Kasumi-1 (cell line): ENCODE measurements at places on chromosomes 11 and 22.

- no peak for DNase-seq
Observed at GRCh38 chr11:17102462-17102861, 25.0 kb upstream of the RPS13 start.

GRCh38 chr11:8352876-8353505, 89.3 kb upstream of the LMO1 start:
- no peak for DNase-seq

DNA sequence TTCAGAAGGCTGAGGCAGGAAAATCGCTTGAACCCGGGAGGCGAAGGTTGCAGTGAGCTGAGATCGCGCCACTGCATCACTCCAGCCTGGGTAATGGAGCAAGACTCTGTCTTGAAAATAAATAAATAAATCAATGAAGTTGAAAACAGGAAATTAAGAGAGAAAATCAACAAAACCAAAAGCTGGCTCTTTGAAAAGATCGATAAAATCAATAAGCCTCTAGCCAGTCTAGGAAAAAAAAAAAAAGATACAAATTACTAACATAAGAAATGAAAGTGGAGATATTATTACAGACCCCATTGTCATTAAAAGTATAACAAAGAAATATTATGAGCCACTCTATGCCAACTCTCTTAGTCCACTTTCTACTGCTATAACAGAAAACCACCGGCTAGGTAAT, 48.0 kb upstream of the NUP160 start:
- no peak for DNase-seq

DNA sequence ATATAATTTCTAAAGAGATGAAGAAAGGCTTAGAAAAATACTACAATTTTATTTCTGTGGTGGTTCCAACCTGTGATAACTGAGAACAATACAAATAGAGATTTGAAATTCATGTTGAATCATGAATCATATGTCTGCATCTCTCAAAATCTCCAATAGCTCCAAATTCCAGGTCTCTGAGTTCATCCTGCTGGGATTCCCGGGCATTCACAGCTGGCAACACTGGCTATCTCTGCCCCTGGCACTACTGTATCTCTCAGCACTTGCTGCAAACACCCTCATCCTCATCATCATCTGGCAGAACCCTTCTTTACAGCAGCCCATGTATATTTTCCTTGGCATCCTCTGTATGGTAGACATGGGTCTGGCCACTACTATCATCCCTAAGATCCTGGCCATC, at the start of gene OR56B1:
Gene OR56B1, plus strand, starts transcription at position 53 of the 400 bp plus-strand sequence. Its CDS starts 69 bp downstream, at position 122.
- no peak for DNase-seq

- DNase-seq = no peak
Observed at GRCh38 chr11:118396097-118396501, 5.3 kb upstream of the ATP5MG start.

- no peak for DNase-seq
Observed at GRCh38 chr22:19654338-19654987, 59.8 kb upstream of the SEPTIN5 start.

- peak; percentile 30 for DNase-seq
Observed at GRCh38 chr11:67600324-67601029, 6.3 kb upstream of the NDUFV1 start.

DNA sequence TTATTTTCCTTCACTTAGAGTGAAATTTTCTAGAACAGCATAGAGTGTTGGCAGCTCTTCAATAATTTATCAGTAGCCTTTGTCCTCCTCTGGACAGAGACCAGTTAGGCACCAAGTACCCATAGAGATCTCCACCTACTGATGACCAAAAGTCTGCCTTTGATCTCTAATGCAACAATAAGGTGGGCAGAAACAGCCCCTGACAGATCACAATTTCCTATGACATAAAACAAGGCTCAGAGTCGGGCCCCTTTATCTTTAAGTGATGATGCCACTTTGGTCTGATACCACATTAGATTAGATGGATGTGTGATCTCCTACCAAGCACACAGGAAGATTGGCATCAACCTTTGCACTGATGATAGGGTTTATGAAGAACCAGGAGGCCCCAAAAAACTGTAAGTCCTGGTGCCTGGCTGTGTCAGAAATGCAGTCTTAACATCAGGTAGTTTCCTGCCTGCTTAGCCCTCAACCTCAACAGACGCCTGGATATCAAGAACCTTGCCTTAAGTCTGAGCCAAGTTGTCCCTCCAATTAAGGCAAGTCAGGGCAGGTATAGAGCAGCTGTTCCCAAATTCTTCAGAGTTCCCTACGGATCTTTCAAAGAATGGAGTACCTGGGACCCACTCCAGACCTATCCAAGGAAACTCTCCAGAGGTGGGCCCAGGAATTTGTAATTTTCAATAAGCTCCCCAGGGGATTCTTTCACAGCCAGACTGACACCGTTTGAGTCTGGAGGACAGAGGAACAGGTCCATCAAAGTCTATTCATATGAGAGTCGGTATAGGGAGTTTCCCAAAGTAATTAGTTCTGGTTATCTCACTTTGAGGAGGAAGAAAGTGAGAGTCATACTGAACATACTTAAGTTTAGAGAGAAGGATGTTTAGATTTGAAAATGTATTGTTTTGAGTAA, 30.6 kb upstream of the TMPRSS4 start:
- DNase-seq = no peak

GRCh38 chr11:96145163-96145585, 197.8 kb downstream of the MAML2 start:
- DNase-seq = no peak

GRCh38 chr11:117684731-117685130, 112.3 kb downstream of the DSCAML1 start:
- no peak for DNase-seq
